ENCODE measurements at places on chromosomes 2 and 18.

- DNase-seq, result no peak
Measured at GRCh38 chr18:2303517-2304238, 267.6 kb downstream of the METTL4 start.

- DNase-seq, result peak; percentile 25
Measured at GRCh38 chr18:63074981-63075404, 244.6 kb downstream of the BCL2 start.

- no peak for DNase-seq
Measured at GRCh38 chr2:37091873-37092272, 7.6 kb downstream of the GPATCH11 start.

- no peak for DNase-seq
Measured at GRCh38 chr18:657311-658000, at the start of gene TYMS. Gene TYMS, plus strand, starts transcription at chr18:657653. Its CDS starts 90 bp downstream, at chr18:657743.
